NCI-H2171 treated with DMSO at 0.1 percent for 48 hours (cell line): ENCODE measurements at places on chromosomes 3 and 15.

DNA sequence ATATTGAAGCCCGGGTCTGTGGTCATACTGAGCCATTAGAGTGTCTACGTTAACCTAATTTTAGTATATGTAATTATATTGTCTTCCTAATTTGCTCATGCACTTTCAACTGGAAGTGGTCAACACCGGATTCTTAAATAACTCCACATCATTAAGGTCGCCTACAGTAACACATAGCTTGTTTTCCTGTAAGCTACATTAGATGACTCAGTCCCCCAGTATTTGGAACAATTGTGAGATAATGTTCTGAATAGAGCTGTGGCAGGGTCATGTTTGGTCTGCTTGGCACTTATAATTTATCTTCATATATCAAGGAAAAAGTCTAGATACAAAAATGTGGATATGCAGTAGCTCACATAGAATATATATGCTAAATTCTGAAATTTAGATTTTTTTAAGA, 486.2 kb downstream of the IGSF11 start:
- DNase-seq: no peak

GRCh38 chr3:148379763-148380382, 317.8 kb upstream of the AGTR1 start:
- DNase-seq: peak; percentile 3

DNA sequence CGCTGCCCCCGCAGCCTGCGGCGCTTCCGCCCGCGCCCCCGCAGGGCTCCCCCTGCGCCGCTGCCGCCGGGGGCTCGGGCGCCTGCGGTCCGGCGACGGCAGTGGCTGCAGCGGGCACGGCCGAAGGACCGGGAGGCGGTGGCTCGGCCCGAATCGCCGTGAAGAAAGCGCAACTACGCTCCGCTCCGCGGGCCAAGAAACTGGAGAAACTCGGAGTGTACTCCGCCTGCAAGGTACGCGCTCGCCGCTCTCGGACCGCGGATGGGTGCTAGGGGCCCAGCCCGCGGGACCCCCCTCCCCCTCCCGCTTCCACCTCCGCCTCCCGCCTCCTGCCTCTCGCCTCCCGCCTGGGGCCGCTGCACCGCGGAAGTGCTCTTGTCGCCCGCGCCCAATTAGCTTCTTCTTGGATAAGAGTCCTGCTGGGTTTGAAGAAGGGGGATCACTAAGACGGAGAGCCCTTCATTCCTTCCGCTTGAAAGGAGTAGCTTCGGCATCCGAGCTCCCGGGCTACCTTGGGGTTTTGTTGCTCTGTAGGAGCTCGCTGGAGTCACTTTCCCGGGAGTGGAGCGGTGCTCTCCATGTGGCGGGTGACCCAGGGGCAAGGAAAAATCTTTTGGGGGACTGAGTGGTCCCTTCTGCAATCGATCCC, 426 bp downstream of the KAT2B start:
- DNase-seq: peak; percentile 54

DNA sequence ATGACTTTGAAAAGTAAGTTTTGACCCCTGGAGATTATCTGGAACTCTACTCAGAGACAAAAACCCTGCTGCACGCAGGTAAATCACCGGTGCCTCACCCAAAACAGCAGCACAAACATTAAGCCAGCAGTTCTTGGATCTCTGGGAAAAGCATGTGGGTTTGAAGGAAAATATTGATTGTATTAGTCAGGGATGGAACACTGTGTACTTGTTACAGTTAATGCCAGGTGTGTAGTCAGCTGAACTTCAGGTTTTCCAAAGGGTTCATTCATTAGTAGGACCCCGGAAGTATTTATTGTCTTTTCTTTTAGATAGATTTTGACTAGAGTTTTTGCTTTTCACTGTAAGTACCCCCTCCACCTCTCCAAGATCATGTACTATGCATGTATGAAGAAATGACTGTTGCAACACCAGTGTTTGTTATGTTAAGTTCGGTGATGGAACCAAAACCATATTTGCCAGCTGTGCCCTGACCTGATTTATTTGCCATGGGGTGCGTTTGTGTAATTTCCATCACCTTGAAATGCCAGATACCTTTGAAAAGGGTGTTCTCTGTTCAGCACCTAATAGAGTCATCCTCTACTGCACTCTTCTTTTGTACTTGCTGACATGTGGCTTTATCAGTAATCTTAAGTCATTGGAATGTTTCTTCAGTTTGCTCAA, 14.5 kb downstream of the ARHGEF26 start:
- no peak for DNase-seq

DNA sequence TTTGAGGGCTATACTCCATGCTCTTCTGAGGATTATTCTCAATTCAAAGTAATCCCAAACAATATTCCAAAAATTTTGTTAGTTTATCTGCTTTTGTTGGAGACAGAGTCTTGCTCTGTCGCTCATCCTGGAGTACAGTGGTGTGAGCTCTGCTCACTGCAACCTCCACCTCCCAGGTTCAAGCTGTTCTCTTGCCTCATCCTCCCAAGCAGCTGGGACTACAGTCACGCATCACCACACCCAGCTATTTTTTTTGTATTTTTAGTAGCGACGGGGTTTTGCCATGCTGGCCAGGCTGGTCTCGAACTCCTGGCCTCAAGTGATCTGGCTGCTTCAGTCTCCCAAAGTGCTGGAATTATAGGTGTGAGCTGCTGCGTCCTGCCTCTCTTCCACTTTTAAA, 39.1 kb downstream of the MEF2A start:
- DNase-seq: peak; percentile 63

DNA sequence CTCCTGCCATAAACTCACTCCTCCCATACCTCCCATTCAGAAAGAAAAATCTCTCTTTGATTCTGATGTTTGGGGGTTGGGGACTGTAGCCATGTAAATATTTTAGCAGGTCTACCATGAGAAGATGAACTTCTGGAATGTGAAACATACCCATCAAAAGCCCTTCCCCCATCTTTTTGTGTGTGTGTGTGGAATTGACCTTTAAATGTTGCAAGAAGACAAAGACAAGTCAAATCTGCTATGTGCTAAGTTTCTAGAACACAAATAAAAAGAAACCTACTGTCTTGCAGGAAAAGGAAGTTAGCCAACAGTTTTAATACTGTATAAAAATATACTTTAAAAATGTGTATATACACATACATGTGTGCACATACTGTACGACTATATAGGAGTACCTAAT, 29.7 kb upstream of the USP50 start:
- no peak for DNase-seq

DNA sequence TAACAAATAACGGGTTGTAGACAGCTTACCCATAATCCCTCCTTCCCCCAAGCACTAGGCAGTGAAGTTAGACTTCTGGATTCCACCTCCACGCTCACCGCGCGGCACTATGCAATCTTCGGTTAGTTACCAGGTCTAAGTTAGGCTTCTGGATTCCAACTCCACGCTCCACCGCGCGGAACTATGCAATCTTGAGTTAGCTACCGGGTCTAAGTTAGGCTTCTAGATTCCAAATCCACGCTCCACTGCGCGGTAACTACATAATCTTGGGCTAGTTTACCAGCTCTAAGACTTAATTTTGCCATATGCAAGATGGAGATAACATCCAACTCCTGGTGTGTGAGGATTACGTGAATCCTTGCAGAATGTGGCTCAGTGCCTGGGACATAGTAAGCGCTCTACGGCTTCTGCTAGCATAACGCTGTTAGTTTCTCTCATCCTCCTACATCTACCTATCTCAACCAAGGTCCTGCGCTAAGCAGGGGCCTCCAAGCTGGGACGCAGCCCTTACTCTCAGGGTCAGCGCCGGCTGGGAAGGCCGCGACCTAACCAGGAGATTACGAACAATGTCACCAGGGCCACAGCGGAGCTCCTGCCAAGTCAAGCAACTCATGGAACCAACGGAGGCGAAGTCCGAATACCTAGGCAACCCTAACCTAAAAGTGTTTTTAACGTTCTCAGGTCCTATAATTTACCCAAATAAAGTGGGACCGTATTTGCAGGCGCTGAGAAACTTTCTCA, 497 bp upstream of the RPLP1 start:
- DNase-seq: no peak

GRCh38 chr15:72319360-72319984, 485 bp downstream of the CELF6 start:
- no peak for DNase-seq

GRCh38 chr3:34421762-34422161, 623.3 kb downstream of the PDCD6IP start:
- no peak for DNase-seq

GRCh38 chr3:179272385-179272784, 21.5 kb upstream of the KCNMB3 start:
- DNase-seq: peak; percentile 20

DNA sequence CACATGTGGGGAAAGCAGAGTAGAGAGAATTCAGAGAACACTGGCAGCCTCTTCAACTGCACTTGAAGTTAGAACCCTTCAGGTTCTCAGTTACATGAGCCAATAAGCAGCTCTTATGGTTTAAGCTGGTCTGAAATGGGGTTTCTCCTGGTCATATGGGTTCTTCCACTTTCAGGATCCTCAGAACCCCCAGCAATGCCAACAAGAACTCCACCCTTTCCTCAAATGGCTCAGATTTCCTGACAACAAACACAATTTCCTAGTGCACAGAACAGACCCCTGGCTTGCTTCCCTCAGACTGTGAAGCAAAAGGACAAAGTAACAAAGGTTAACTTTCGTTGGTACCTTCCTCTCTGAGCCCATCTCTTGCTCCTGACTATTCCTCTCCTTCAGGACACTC, 23.9 kb upstream of the FRMD4B start:
- no peak for DNase-seq

- DNase-seq: no peak
Observed at GRCh38 chr15:81812456-81812855, 233.4 kb downstream of the MEX3B start.

DNA sequence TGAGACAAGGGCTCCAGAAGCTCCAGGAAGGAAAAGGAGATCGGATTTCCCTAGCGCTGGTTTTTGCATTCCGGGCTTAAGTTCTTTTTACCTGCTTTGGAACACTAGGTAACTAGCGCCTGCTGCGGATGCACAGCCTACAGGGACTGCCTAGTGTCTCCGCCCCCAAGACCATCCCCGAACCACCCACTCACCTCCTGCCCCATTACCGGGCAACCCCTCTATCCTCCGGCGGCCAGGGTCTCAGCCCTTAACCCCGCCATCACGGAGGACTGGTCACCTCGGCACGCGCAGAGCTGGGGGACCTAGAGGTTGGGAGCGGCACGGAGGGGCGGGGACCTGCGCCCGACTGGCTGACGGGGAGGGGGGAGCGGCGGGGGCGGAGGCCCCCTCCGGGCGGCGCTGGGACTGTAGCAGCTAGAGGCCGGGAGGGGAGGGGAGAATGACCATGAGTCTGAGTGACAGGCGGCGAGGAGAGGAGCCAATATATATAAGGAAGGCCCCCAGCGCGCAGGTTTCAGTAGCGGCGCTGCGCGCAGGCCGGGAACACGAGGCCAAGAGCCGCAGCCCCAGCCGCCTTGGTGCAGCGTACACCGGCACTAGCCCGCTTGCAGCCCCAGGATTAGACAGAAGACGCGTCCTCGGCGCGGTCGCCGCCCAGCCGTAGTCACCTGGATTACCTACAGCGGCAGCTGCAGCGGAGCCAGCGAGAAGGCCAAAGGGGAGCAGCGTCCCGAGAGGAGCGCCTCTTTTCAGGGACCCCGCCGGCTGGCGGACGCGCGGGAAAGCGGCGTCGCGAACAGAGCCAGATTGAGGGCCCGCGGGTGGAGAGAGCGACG, at the start of gene DLL4:
TSS of gene DLL4 (plus strand) at position 520 of the 839 bp plus-strand sequence. CDS start 329 bp downstream, outside the sequence.
- peak; percentile 86 for DNase-seq

DNA sequence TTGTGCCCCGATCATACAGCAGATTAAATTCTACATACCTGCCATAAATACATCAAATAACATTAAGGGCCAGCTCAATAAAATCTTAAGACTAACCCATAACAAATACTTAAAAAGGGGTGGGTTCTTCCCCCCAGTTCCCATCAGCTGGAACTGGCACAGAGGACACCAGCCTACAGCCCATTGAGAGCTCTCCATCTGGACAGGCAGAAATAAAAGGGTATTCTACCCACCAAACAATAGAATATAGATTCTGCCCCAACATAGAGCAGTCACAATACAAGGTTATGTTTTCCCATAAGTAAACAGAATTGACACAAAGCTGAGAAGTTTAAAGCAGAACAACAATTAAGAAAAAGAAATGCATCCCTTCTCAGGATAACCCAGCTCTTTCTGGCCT, 11.9 kb downstream of the CPOX start:
- DNase-seq: no peak

DNA sequence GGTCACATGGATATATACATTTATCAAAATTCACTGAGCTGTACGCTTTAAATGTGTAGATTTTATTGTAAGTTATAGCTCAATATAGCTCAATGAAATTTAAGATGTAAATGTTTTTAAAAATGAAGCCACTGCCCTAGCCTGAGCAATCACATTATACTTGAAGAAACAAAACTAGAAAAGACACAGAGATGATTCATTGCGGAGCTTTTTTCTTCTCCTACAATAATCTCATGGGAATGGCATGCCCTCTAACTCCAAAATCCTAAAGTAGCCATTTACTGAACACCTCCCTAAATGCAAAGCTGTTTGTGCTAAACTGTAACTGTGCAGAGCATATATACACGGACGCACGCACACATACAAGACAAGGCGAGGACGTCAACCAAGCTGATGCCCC, 84.2 kb downstream of the MYO9A start:
- no peak for DNase-seq

DNA sequence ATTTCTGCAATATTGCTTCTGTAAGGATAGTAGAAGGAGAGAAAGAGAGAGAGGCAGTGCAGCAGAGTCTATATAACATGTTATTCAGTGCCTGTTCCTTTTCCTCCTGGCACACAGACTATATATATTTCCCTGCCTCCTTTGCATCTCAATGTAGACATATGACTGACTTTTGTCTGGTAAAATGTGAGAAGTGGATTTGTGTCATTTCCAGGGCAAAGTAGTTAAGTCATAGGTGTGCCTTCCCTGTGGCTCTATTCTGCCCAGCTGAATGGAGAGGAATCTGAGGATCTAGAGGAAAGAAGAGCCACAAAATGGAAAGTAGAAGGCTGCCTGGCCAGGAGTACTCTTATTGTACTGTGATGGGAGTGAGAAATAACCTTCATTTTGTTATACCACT, 54.6 kb upstream of the CADPS start:
- no peak for DNase-seq

DNA sequence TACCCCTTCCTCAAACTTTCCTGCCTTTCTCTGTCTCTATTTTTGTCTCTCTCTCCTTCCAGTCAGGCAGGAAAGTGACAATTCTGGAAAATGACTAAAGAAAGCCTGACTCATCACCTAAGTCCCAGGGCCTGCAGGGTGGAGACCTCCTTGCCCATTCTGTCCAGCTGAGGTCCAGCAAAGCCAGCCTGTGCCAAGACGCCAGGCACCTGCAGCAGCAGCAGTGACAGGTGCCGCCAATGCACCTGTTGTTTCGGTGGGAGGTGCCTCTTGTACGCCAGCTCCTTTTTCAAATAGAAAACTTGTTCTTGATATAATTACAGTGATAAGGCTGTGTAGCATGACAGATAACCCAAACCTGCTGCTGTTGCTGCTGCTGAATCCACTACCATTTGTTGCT, 501.3 kb downstream of the NTRK3 start:
- no peak for DNase-seq

DNA sequence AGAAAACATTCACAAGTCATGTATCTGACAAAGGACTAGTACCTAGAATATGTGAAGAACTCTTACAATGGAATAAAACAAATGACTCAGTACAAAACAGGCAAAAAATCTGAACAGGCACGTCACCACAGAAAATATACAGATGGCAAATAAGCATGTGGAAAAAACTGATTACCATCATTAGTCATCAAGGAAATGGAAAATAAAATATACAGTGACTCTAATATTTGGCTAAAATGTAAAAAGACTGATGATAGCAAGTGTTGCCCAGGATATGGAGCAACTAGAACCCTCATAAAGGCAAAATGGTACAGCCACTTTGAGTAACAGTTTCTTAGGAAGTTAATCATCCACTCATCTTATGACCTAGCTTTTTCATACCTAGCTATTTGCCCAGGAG, 95.8 kb upstream of the ABHD17C start:
- no peak for DNase-seq
